ENCODE measurements at places on chromosomes 6 and 20.

GRCh38 chr6:106747139-106747538, 117.8 kb downstream of the QRSL1 start:
- no peak for DNase-seq

- DNase-seq, result peak; percentile 84
Measured at GRCh38 chr6:47168180-47168579, 126.0 kb upstream of the ADGRF1 start.

DNA sequence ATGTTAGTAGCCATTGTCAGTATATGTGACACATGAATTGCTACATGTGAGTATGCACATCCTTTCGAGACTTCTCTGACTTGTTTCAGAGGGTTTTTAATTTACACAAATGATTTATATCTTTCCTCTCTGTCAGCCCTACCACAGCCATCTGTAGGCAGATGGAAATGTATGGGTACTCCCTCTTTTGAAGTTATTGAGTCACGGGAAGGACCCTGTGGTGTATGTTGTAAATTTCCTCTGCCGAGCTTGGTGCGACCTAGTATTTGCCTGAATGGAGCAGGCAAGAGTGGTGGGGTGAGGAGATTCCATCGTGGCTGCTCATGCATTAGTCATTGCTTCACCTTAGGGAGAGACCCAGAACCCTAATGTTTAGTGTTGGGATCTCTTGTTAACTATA, 171.9 kb downstream of the JARID2 start:
- DNase-seq, result no peak

GRCh38 chr6:37047689-37048402, 42.4 kb downstream of the FGD2 start:
- DNase-seq, result no peak

DNA sequence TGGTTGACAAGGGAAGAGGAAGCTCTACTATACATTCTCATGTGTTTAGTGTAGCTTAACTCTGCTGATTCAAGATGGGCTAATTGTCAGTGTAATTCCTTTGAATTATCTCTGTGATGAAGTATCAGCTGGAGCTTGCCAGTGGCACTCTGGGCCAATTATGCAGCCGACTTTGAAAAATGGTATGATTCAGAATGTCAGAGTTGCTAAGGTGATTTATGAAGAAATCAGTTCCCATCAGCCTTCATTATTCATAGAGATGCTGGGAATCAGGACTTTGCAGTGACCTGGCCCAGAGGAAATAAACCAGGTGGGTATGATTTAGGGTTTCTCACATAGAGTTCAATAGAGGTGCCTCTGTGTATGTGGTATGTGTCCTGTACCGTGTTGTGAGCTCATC, 33.4 kb downstream of the KCNS1 start:
- no peak for DNase-seq

DNA sequence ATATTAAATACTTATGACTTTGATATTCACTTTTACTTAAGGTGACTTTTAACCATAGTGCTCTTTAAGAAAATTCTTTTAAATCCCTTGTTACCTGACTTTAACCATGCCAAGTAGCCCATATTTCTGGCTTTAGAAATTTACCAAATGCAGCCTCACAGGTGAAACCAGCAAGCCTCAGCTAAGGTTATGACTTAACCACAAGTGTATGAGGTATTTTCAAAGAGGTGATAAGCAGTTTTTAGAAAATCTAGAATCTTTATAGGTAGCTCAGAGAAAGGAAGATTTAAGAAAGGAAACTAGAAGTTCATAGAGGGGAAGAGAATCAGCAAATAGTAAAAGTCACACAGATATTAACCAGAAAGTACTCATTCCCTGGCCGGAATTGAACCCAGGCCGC, 661.9 kb upstream of the GJE1 start:
- DNase-seq, result no peak

GRCh38 chr6:116866281-116866871, 10.7 kb upstream of the RFX6 start:
- peak; percentile 30 for DNase-seq

- DNase-seq, result peak; percentile 94
Measured at GRCh38 chr6:36692220-36692619, 5.4 kb upstream of the RAB44 start.

DNA sequence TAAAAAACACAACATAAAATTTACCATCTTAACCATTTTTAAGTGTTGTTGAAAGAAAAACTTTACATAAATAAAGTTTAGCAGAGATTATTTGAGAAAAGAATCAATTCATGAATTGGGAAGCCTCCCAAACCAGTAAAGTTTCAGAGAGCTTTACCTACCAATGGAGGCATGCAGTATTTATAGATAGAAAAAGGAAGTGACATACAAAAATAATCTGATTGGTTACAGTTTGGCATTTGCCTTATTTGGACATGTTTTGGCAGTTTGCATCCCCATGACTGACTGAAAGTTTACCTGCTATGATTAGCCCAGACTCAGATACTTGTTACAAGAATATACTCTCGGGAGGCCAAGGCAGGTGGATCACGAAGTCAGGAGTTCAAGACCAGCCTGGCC, 3.7 kb upstream of the CMTR1 start:
- DNase-seq, result peak; percentile 19

- no peak for DNase-seq
Measured at GRCh38 chr20:46833360-46833759, 61.3 kb upstream of the EYA2 start.

GRCh38 chr6:25219216-25219916, 59.8 kb upstream of the CARMIL1 start:
- DNase-seq, result no peak

DNA sequence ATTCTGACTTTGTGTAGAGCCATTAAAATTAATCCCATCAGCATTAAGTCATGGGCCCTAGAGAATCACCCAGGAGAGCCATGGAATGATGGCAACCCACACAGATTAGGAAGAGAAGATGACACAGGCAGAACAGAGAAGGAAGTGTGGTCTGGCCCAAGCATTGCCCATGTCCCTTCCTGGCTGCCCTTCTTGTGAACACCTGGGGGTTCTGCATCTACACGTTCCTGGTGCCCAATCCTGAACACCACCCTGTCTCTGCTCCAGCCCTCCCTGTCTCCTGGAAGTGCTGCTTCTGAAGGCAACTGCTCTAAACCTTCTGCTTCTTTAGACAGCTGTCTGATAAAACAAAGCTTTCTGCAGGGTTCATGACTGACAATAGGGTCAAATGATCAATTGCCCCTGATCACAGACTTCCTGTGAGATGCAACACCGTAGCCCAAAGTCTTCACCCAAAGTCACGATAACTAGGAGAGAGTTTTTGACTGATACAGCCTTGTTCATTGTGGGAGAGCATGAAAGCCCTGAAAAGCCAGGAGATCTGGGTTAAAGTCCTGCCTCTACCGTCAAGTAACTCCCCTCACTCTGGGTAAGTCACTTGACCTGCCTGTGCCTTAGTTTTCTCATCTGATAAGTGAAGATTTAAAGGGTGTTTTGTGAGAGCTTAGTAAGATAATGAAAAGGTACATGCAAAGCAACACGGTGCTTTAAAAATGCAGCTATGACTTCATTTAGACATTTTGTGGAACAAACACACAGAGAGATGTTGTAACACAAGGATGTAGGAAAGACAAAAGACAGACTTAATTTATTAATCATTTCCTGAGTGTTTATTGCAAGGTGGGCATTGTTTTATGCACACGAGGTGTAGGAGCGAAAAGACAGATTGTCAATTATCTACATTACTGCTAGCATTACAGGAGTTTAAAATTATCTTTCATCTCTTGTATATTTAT, 291.2 kb upstream of the STXBP5 start:
- DNase-seq, result peak; percentile 40

- no peak for DNase-seq
Measured at GRCh38 chr6:72321788-72322187, 300.1 kb upstream of the KCNQ5 start.

- DNase-seq, result no peak
Measured at GRCh38 chr6:54654381-54654780, 192.2 kb upstream of the FAM83B start.

DNA sequence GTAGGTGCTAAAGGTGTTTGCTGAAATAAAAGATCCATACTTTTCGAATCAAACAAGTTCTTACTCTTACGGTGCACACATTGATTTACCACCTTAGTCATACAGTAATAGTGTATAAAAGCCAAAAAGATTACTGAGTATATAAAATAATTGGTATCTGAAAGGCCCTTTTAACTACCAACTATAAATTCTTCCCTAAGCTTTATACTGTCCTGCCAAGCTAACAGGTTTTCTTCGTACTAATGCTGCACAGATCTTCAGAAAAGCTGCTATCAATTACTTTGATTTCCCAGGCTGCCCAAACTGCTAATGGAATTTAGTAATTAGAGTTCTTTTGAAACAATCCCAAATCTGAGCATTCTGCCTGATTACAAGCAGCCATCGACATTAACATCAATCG, 97.5 kb downstream of the PRKN start:
- DNase-seq, result no peak
